Prostate gland (tissue), 2 donors: ENCODE measurements at places on chromosomes 6 and 20. TPM values are rescaled to one million over a fixed set of nuclear protein-coding genes. Genes with fewer than 3 reads are reported as not detected.

The RTF2 gene
- total RNA-seq: 71.3 TPM

- H3K27me3 ChIP-seq: no peaks in the 10 kb centered on the region
- DNase-seq: no peak
- no peaks in the 10 kb centered on the region for H3K4me1 ChIP-seq
- H3K27ac ChIP-seq: no peak overlapping the region
- H3K4me3 ChIP-seq: no peak overlapping the region
Observed at GRCh38 chr6:53227847-53228246, 79.2 kb upstream of the GCM1 start.

The ENPP3 gene
- 2.2 TPM for total RNA-seq

DNA sequence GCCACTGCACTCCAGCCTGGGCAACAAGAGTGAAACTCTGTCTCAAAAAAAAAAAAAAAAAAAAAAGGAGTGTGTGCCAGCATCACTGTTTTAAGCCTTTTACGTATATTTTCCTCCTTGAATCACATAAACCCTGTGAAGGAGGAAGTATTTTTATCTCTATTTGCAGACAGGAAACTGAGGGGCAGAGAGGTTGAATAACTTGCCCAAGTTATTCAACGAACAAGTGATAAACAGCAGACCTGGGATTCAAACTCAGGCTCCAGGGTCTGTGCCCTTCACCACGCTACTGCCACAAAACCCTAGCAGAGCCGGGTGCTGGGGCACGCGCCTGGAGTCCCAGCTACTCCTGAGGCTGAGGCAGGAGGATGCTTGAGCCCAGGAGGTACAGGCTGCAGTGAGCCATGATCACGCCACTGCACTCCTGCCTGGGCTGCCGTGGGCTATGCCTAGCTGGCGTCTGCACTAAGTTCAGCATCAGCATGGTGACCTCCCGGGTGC lies 9.4 kb upstream of the AVP start:
- H3K4me3 ChIP-seq: no peak overlapping the region
- DNase-seq: no peak
- no peak overlapping the region for H3K27ac ChIP-seq
- no peaks in the 10 kb centered on the region for H3K27me3 ChIP-seq
- H3K36me3 ChIP-seq: no peaks in the 10 kb centered on the region

The RBPJL gene
- not detected for total RNA-seq

- DNase-seq: no peak
- no peak overlapping the region for H3K27ac ChIP-seq
- H3K36me3 ChIP-seq: no peaks in the 10 kb centered on the region
Observed at GRCh38 chr20:24842918-24843715, 106.0 kb upstream of the CST7 start.

The ENTPD6 gene
- total RNA-seq: 105 TPM

DNA sequence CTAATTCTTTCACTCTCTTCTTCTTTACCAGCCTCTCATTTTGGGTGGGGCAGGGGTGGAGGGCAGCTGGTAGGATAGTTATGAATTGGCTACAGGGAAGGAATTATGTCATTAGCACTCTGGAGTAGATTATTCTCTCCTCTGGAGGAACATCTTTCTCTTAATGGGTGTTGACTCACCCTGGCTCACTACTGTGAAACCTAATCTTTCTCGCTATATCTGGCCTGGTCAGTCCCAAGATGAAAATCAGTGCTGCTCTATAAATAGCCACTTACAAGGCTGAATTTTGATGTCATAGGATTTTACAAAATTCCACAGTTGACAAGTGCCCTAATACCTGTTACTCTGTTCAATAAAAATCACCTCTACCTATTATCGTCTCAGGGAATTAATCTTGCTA lies 151.3 kb downstream of the COL9A1 start:
- no peaks in the 10 kb centered on the region for H3K27me3 ChIP-seq
- no peak for DNase-seq
- no peak overlapping the region for H3K27ac ChIP-seq
- H3K36me3 ChIP-seq: no peaks in the 10 kb centered on the region
- no peaks in the 10 kb centered on the region for H3K4me1 ChIP-seq

The MYBL2 gene
- total RNA-seq: 0.36 TPM

DNA sequence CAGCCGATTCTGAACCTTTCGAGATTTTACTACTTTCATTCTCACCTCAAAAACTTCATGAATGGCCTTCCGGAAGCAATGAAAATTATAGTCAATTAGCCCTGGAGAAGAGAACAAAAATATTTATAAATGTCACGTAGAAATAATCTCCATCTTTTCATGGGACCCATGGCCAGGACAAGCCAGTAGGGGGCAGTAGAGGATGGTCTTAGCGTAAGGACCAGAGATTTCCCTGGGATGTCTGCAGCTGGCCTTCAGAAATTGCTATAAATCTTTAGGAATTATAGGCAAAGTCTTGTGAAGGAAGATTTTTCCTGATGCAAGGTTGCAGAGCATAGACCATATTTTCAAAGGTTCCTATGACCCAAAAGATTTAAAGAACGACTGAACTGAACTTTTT lies 15.6 kb upstream of the UBE2J1 start:
- H3K27ac ChIP-seq: no peak overlapping the region
- H3K27me3 ChIP-seq: no peaks in the 10 kb centered on the region
- no peaks in the 10 kb centered on the region for H3K4me1 ChIP-seq
- no peak for DNase-seq
- H3K36me3 ChIP-seq: no peaks in the 10 kb centered on the region

DNA sequence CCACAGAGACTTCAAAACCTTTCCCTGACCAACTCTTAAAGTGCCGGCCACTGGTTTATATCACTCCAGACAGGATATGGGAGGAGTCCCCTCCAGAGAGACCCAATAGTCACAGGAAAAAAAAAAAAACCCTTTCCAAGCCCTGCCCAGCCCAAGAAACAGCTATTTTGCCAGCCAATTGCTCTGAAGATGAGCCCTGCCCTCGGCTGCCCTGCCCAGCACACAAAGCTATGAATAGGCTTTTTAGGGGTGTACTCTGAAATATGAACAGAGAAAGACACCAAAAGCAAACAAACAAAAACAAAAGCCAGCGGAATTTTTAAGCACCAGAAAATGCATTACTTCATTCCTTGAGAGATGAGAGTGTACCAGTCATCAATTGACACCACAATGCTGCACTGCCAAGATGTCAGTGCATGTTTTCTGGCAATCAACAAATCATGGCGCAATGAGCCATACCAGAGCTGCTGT lies 275.1 kb downstream of the C6orf118 start:
- no peaks in the 10 kb centered on the region for H3K27me3 ChIP-seq
- H3K4me1 ChIP-seq: no peaks in the 10 kb centered on the region
- no peak overlapping the region for H3K27ac ChIP-seq

The FAM162B gene
- 5.9 TPM for total RNA-seq

The FOXS1 gene
- not detected for total RNA-seq

DNA sequence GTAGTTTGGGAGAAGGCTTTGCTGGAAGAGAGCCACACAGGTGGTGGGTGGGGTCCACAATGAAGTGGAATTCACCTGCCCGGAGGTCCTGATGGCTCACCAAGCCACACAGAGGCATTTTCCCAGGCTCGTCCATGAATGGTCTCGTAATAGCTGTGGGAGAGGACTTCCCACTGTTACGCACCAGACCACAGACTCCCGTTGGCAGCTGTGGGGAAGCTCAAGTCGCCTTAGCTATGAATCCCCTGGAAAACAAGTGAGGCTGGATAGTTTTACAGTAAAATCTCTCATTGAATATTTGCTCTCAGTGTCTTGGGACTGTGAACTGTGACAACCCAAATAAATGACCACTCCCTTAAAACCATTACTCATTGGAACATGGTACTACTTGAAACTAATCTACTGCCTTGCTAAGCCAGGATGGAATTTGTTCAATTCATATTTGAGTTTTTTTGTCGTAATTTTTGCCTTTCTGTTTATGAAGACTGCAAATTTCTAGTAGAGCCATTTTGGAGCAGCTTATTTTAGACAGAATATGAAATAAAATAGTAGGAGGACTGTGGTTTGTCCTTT lies 79.4 kb downstream of the JAG1 start:
- no peaks in the 10 kb centered on the region for H3K27me3 ChIP-seq
- H3K4me1 ChIP-seq: peaks cover 10% of the 10 kb centered on the region
- no peak for DNase-seq

The SOX12 gene
- 10.7 TPM for total RNA-seq

The MAS1 gene
- not detected for total RNA-seq

DNA sequence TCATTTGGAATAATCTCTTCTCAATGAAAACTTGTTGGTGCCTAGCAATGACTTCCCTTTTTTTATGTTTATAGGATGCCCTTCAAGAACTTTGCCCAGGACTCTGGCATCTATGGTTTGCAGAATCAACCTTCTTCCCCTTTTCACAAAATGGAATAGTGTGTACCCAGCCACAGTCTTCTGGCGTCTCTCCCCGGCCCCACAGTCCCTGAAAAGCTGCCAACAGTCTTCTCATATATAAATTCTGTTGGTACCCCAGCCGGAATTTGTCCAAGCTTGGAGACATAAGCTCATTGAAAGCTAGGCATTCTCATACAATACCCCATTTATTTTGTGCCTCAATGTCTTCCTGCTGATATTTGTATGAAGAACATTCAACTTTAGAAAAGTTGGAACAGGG lies 26.4 kb upstream of the MCM3 start:
- H3K36me3 ChIP-seq: no peaks in the 10 kb centered on the region
- H3K27ac ChIP-seq: no peak overlapping the region
- no peaks in the 10 kb centered on the region for H3K27me3 ChIP-seq
- H3K4me1 ChIP-seq: no peaks in the 10 kb centered on the region

DNA sequence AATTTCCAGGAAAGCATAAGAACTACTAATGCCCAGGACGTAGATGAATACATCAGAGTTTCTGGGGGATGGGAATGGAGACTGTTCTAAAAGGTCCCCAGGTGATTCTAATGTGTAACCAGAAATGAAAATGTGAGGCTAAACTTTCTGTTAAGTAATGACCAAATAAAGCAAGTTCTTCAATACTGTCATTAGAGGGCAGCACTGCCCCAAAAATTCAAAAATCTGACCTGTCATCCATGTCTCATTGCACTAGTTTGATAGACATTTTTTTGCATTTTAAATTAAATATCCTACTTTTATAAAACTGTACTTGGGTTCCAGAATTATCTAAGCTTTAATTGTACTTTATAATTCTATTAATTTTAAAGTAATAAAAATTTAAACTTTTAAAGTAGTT lies 94.9 kb downstream of the RFX6 start:
- H3K27ac ChIP-seq: no peak overlapping the region
- no peaks in the 10 kb centered on the region for H3K36me3 ChIP-seq
- no peaks in the 10 kb centered on the region for H3K4me1 ChIP-seq
- H3K27me3 ChIP-seq: peaks cover 3% of the 10 kb centered on the region
- no peak overlapping the region for H3K4me3 ChIP-seq

- no peak for DNase-seq
- H3K27me3 ChIP-seq: no peaks in the 10 kb centered on the region
- no peak overlapping the region for H3K27ac ChIP-seq
- no peak overlapping the region for H3K4me3 ChIP-seq
- H3K4me1 ChIP-seq: no peaks in the 10 kb centered on the region
Observed at GRCh38 chr6:149182262-149182661, 135.2 kb upstream of the TAB2 start.

- peak overlapping the region; percentile 96 for H3K27ac ChIP-seq
- no peaks in the 10 kb centered on the region for H3K36me3 ChIP-seq
- peak; percentile 19 for DNase-seq
- H3K4me3 ChIP-seq: no peak overlapping the region
Observed at GRCh38 chr6:110878751-110879522, 4.4 kb downstream of the AMD1 start.

DNA sequence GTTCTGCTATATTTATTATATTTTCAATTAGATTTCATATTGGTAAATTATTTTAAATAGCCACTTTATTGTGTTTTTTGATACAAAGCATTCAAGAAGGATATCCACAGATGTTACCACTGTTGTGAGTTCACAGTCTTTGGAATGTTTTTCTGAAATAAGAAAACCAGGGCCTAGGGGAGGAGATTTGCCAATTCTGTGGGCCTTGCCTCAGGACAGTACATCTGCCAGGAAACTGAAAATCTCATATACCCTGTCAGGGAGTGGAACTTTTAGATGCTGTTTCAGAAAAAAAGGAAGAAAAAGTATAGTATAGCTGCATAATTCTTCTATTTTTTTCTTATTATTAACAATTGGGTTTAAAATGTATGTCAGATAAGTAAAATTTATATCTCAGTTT lies 995.9 kb upstream of the ADGRB3 start:
- no peak for DNase-seq
- H3K27ac ChIP-seq: no peak overlapping the region
- H3K36me3 ChIP-seq: no peaks in the 10 kb centered on the region
- no peaks in the 10 kb centered on the region for H3K4me1 ChIP-seq
- no peak overlapping the region for H3K4me3 ChIP-seq

DNA sequence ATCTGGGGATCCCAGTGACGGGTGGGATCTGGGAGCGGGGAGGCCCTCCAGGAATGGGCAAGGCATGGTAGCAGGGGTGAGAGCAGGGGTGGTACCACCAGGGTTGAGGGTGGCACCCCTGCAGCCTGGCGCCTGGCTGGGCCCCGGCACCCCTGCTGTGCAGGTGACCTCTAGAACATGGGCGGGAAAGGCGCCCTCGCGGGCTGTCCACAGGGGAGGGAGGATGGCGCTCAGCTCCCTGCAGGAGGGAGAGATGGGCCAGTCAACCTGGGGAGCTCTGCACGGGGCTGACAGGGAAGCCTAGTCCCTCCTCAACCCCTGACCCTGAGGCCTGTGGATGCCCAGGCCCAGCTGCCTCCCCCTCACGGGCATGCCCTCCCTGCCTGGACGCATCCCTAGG lies 61.6 kb upstream of the SLCO4A1 start:
- H3K36me3 ChIP-seq: no peaks in the 10 kb centered on the region
- DNase-seq: no peak
- no peak overlapping the region for H3K4me3 ChIP-seq
- H3K27me3 ChIP-seq: peaks cover 29% of the 10 kb centered on the region
- no peaks in the 10 kb centered on the region for H3K4me1 ChIP-seq

DNA sequence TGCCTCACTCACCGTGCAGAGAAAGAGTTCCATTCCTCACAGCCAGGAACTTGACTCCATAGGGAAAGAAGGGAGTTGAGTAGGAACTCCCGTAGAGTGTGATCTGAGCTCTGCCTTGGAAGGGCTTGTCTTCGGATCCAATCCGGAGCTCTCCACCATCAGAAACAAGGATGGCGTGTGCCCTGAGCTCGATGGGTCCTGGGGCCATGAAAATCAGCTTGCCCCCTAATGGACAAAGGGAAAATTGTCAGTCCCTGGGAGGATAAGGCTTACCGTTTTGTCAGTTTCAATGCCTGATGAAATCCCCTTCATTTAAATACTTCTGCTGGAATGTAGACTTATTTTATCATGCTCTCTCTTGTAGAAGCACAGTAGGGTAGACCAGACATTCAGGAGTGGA lies 153.3 kb downstream of the PKHD1 start:
- DNase-seq: no peak
- H3K27me3 ChIP-seq: no peaks in the 10 kb centered on the region
- H3K36me3 ChIP-seq: no peaks in the 10 kb centered on the region

The C6orf15 gene
- total RNA-seq: not detected

The GJA10 gene
- not detected for total RNA-seq
